ENCODE measurements at places on chromosomes 12 and 14. TPM values are rescaled to one million over a fixed set of nuclear protein-coding genes. Genes with fewer than 3 reads are reported as not detected.

EDDM3A gene
- polyA plus RNA-seq, result 0.24 TPM

- DNase-seq, result no peak
Measured at GRCh38 chr12:65948320-65949008, 124.2 kb downstream of the HMGA2 start.

DNA sequence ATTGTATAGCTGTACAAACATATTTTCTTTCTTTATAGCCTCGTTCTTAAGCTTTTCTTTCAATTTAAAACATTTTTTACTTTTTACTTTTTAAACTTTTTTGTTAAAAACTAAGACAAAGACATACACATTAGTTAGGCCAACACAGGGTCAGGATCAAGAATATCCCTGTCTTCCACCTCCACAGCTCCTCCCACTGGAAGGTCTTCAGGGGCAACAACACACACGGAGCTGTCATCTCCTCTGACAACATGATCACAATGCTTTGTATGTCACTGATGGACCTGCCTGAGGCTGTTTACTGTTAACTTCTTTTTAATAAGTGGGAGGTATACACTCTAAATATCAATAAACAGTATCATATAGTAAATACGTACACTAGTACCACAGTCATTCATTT lies 191.3 kb downstream of the SYT10 start:
- no peak for DNase-seq

DNA sequence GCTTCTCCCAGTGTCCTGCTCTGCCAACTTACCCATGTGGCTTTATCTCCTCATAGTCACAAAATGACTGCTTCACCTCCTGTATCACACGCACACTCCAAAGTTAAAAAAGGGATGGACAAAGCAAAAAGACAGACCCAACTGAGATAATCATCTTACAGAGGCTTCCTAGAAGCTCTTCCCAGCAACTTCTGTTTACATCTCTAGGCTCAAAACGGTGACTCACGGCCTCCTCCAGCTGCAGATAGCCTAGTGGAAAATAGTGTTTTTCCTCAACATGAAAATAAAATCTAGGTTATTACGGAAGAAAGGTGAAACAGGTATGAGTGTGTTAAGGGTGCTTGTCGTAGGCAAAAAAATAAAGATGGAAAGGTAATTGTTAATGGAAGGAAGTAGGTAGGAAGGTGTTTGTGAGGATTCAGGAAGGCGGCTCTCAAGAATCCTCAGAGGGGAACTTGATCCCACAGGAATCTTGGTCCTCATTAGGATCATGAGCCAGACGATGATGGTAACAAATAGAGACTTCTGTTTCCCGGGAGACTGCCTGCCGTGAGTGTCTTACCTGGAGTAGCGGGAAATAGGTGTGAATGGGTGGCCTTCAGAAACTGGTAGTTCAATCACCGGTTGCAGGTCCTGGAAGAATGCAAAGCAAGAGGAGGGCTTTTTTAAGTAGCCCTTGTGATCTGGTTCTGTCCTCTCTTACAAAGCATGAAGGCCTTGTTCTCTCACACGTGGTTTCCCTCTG lies 487.5 kb upstream of the TMEM132C start:
- DNase-seq, result no peak

- no peak for DNase-seq
Measured at GRCh38 chr12:123937707-123938591, 34.7 kb downstream of the CCDC92 start.

- DNase-seq, result no peak
Measured at GRCh38 chr14:78921856-78922255, 751.7 kb downstream of the NRXN3 start.

DNA sequence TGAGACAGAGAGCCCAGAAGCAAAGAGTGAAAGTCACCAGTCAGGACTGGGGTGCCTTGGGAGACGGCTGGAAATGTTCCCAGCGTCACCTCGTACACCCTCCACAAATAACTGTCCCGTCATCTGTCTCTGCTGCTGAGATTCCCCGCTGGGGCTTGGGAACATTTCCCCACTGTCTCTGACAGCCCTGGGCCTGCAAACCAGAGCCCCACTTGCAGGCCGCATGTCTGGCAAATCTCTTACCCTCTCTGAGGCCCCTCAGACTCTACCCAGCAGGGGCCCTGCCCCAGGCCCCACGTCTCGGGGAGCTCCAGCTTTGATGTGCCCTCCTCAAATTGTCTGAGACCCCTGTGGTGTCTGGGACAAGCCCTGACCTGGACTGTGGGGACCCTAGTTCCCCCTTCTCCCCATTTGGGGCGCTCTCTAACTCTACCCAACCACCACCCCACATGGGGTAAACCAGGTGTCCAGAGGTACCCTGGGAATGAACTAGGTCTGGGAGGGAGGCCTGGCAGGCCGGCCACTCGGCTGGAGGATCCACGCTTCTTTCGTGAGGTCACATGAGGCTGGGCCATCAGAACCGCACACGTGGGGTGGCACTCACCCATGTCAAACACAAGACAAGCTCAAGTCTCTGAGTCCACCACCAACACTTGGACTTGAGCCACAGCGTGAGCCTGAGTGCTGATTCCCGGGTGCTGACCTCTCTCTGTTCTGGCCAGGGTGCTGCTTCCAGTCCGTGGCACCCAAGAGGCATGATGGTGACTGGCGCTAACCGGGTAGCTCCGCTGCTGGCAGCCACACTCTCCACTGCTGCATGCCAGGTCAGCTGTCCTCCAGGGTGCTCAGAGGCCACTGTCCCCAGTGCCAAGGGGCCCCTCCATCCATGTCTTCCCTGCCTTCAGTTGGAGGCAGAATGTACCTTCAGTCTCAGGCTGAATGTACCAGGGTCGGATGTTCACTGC lies 59.8 kb downstream of the DIO3 start:
- no peak for DNase-seq
